ENCODE measurements at places on chromosomes 7 and 10.

DNA sequence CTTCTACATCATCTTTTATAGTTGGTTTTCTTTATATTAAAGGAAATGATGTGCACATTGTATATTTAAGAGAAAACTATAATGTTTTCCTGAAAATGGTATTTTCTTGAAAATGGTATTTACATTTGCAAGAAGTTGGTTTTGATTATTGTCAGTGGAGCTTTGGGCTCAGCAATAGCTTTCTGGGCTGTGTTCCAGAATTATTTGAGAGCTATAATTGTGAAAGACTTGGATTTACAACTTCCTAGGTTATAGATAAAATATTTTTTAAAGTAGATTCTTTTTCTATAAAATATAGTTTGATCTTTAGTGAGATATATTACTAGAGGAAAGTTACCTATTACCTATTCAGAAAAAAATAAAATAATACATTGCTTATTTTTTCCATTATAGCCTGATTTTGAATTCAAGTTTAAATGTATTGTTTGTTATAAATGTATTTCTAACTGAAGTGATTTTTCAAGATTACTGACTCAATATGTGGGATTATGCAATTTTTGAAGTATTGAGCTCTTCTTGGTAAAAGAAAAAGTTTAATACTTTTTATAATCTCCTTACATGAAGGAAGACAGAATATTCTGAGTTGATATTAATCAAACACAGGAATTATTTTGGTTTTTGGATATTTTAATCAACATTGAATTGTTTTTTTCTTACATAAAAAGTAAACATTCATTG, 20.2 kb downstream of the GNAI1 start:
- no peak for DNase-seq

- no peak for DNase-seq
Measured at GRCh38 chr10:78559661-78560340, 509.0 kb upstream of the ZMIZ1 start.

DNA sequence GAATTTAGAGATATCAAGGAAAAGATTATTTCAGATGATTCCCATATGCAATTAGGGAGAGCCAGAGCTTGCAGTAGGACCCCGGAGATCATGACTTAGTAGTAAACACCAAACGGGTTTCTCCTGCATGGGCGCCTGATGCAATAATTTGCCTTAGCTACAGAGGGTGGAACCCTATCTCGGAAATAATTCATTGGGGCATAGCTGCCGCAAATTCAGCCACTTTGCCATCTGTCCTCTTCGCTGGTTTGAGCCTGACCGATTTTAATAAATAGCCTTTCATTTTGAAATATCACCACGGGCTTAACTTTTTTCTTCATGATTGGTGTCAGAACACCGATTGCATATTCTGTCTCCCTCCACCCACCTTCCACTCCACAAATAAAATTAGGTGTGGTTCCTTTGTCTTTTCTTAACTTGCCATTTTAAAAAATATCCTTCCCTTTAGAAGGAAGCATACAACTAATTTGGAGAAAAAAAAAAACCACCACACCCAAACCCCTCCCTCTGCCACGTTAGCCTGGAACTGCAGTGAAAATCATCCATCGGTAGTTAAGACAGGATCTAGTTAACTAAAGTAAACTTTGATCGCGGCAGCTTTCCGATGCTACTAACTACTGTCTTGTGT, 1.4 kb downstream of the GARS1 start:
- DNase-seq, result no peak

GRCh38 chr10:24561453-24561852, 162.2 kb downstream of the ARHGAP21 start:
- no peak for DNase-seq

GRCh38 chr10:43181146-43181545, 42.9 kb downstream of the CSGALNACT2 start:
- no peak for DNase-seq

DNA sequence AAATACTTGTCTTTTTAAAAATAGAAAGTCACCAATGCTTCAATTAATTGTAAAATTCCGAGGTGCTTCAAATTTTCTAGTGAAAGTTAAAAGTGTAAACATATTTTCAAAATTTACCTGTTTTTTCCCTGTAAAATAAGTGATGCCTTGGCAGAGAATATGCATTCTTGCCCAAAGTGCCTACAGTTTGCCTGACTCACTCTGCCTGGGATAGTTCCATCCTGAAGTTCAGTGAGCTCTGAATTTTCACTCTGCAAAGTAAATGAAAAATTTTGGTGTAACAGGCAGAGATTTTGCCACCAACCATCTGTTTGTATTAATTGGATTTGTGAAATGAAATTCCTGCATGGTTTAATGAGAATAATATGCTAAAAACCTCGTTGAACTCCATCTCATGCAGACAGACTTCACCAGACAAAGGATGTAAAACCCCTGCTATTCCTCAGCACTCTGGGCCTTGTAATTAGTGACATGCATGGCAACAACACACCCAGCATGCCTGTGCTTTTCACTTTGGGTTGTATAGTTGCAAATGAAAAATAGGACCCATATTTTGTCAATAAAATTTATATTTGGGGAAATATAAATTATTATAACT, 117.4 kb upstream of the GNAI1 start:
- no peak for DNase-seq

Data from non-pigmented ciliary epithelial cell (primary cell).